Frontal cortex (tissue), 4 donors: ENCODE measurements at places on chromosomes 4 and X. TPM values are rescaled to one million over a fixed set of nuclear protein-coding genes. Genes with fewer than 3 reads are reported as not detected.

Gene DIAPH2
- 11.0 TPM for total RNA-seq

Gene N4BP2
- total RNA-seq = 77.5 TPM

Gene TCEAL5
- total RNA-seq = 6.9 TPM

Gene FAM236B
- total RNA-seq = not detected

Gene MAP7D2
- total RNA-seq = 11.4 TPM

Gene PABPC5
- 14.3 TPM for total RNA-seq
